Stimulated activated naive B cell treated with anti-CD40 and anti-IgM and Interleukin-4, amounts not matched to agents 10 μg/mL and 1 μg/mL and 100 μg/mL, for 72 hours (primary cell): ENCODE measurements at places on chromosomes 11 and 22.

GRCh38 chr11:67439321-67440228 is 2.1 kb upstream of the PTPRCAP start:
- DNase-seq, result no peak

- no peak for DNase-seq
Observed at GRCh38 chr11:15624701-15625100, 510.0 kb downstream of the INSC start.

- no peak for DNase-seq
Observed at GRCh38 chr11:108662700-108663099, 2.2 kb upstream of the DDX10 start.

DNA sequence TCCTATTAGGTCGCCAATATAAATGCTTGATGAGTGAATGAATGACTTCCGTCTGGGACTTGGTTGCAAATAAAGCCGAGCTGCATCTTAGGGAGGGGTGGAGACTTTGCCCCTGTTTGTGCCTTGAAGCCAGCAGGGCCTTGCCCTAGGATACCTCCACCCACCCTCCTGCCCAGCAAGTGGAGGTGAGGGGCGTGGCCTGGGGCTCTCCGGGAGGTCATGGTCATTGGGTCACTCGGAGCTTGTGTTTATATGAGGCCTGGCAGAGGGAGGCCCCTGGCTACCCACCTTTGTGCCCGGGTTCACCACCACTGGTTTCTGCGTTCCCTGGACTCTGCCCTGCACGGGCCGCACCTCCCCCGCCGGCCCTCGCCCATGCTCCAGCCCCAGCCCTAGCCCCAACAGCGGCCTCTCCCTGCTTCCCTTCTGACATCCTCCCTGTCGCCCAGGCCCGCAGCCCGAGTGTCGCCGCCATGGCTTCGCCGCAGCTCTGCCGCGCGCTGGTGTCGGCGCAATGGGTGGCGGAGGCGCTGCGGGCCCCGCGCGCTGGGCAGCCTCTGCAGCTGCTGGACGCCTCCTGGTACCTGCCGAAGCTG is 4.3 kb downstream of the MPST start:
- no peak for DNase-seq

DNA sequence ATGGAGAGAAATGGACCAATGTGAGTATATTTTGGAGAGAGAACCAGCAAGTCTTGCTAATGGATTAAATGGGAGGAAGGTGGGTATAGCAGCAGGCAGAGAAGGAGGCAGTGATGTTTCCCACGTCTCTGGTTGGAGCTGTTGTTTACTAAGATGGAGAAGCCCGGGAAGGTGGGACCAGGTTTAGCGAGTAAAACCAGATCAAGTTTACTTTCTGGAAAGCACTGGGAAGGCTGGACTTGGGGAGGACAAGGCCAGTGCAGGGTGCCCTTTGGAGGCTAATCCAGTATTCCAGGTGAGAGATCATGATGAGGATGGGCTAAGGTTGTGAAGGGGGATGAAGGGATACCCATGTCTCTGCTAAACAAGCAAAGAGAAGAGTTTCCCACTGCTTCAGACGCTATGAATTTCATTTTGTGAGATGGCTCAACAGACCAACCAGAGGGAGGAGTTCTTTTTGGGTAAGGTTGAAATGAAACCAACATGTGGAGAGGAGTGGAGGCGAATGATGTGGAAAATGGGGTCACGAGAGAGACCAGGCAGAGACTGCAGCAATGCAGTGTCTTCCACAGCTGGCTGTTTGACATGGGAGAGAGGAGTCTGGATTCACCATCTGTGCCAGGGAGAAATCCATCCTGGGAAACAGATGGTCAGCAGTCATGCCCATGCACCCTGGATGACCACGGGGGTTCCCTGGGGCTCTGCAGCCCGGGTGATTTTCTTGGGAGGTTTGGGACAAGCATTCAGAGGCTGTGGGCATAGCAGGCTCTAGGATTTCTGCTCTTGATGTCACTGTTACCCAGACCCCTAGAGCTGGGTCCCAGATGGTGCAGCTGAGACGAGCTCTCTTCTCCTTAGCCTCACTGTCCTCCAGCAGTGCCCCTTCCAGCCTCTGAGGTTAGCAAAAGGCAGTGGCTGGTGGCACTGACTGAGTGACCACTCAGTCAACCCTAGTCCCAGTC is 24.9 kb downstream of the COMMD9 start:
- DNase-seq, result no peak

DNA sequence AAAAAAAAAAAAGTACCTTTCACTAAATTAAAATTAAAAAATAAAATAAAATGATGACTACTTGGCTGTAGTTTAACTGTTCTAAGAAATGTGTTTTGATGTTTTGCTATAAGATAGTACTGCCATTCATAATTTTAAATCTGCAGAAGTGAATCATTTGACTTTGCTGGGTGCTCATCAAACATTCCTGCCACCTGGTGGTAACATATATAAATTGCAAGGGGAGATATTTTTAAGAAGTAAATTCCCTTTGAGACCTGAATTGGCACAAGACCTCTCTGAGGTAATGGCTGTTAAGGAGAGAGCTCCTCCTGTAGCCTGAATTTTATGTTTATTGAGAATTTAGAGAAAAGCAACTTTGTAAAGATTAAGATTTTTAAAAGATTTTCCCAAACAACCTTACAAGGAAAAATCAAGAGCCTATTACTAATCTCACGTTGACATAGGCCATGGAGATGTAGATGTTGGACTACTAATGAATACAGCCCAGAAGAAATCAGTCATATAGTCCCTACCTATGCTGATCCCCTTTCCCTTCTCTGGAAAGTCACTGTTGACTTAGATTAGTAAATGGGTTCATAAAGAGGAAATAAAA is 11.9 kb upstream of the NARS2 start:
- no peak for DNase-seq

DNA sequence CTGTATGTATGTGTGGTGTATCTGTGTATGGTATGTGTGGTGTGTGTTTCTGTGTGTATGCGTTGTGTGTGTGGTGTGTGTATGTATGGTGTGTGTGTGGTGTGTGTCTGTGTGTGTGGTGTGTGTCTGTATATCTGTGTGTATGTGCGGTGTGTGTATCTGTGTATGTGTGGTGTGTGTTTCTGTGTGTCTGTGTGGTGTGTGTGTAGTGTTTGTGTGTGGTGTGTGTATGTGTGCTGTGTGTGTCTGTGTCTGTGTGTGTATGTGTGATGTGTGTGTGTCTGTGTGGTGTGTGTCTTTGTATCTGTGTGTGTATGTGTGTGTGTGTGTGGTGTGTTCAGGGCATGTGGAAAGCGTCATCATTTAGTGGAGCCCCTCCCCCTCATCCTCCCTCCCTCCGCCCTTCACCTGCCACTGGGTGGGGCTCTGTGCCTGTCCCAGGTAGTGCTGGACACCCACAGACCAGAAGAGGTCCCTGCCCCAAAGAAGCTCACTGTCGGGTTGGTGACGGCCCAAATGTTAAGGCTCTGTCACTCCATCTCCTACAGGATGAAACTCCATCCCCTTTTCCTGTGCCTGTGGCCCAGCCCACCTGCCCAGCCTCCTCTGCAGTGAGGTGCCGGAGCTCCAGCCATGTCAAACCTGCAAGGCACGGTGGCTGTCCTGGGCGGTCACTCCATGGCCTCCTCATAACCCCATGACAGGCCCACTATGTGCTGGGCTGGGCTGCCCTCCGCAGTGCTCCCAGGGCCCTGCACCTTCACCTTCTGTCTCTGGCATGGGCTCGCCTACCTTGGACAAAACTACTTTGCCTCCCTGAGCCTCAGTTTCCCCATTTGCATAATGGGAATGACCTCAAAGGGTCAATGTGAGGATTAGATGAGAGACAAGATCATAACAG is 23.4 kb upstream of the SHISAL1 start:
- DNase-seq, result no peak

GRCh38 chr22:37137903-37138665 is 11.6 kb downstream of the IL2RB start:
- no peak for DNase-seq

DNA sequence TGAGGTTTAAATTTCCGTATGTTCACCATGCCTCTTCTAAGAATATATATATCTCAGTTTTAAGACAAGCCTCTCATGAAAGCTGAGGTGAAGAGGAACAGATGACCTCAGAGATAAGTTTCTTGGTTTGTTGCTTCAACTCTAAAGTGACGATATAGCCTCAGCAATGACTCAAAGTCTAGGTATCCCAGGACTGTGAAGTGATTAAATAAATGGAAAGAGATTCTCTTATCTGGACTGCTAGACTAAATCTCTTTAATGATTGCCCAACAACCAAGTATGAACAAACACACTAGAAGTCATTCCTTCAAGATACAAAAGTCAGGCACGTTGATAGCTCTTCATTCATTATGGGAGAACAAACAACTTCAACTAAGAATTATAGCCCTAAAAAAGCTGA is 15.3 kb downstream of the CADM1 start:
- no peak for DNase-seq

DNA sequence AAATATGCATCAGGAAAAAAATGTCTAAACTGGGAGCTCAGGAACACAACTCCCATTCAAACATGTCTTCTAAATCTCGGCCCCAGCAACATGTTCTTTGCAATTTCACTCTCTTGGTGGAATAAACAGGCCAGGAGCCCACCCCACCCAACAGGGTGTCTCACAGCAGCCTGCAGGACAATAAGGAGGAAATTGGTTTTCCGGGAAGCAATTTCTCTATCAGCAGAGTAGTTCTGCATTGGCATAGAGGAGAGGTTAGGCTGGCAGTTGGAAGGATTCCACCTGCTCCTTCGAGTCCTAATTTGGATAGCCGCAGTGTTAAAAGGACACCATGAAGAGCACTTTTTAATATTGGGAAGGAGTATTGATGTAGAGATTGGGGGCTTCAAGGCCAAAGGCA is 55.9 kb upstream of the BARX2 start:
- DNase-seq, result no peak

DNA sequence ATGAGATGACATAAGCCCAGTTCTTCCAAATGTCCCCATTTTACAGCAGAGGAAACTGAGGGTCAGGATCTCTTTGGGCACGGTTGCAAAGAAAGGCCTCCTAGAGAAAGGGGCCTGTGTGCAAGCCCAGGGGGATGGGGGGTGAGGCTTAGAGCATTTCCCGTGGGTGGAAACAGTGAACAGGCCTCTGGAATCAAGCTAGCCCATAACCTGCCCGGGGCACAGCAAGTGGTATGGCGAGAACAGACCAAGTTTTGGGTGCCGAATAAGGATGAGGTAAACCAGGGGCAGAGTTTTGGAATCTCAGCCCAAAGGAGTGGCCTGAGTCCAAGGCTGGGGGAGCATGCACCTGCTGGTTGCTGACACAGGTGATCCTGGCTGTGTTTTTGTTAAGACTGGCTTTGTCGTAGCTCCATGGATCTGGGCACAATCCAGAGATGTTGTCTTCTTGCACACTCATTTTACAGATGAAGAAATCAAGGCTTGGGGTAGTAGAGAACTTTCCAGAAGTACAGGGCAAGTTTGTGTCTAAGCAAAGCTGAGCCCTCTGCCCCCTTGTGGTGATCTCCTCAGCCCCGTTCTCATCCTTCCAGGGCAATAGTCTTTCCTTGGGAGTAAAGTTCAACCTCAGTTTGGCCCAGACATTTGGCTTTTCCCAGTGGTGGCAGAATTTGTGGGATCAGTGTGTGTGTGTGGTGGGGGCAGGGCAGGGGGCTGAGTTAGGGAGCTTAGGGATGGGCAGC is 53.5 kb upstream of the MYEOV start:
- no peak for DNase-seq

GRCh38 chr11:66012946-66013761 is 1.3 kb downstream of the CST6 start:
- DNase-seq, result no peak

- no peak for DNase-seq
Observed at GRCh38 chr11:113015098-113015455, 53.9 kb downstream of the NCAM1 start.

DNA sequence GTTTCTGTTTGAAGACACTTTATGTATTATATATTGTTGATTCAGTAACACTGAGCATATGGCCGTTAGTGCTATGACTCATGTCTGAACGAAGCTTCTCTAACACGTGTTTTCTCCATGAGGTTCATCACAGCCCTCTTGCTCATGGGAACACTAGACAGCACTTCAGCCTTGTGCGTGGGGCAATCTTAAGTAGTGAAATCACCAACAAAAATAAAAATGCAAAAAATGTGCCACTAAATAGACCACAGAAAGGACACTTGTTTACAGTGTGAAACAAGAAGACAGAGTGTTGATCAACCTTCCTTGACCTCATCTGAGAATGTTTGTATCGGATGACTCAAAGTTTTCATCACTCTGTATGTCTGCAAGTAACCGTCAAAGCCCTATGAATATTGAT is 94.5 kb downstream of the FDX1 start:
- no peak for DNase-seq

- no peak for DNase-seq
Observed at GRCh38 chr11:45150301-45150700, 3.9 kb downstream of the PRDM11 start.

- DNase-seq, result no peak
Observed at GRCh38 chr22:30047364-30047738, 32.9 kb upstream of the HORMAD2 start.

DNA sequence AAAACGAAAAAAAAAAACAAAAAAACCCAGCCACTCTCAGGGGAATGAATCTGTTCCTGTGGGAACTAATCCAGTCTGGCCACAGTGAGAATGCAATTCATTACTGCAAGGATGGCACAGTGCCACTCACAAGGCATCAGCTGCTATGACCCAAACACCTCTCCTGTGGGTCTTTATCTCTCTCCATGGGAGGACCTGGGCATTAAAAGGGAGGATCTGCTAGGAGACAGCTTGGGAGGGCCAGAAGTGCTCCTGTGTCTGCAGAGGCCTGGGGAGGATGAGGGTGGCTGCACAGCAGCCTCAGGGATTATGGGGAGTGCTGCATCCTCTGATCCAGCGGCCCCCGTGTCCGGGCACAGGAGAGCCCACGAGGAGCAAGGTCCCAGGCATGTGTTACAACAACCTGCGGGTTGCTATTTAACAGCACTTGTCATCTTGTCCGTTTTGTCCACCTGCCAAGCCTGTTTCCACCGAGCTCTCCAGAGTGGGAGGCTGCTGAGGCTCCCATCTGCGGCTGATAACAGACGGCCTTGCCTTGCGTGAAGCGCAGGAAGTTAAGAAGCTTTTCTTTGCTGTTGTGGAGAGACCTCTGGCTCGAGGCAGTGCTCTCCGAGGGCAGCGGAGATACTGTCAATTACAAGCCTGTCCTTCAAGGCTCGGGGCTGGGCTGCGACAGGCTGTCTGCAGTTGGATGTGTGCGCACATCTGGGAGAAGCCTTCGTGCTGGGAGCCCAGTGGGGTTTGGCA is 97.7 kb downstream of the NXPE2 start:
- DNase-seq, result no peak

- no peak for DNase-seq
Observed at GRCh38 chr11:86746514-86746913, 53.8 kb upstream of the PRSS23 start.

DNA sequence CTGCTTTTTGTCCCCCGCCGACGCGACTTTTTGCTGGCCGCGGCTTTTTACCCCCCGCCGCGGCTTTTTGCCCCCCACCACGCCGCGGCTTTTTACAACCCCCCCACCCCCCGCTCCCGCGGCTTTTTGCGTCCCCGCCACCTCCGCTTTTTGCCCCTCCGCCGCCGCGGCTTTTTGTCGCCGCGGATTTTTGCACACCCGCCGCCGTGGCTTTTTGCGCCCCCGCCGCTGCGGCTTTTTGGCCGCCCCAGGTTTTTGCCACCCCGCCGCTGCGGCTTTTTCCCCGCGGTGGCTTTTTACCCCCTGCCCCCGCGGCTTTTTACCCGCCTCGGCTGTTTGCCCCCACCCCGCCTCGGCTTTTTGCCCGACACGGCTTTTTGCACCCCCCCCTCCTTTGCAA is 205.5 kb downstream of the CCT8L2 start:
- no peak for DNase-seq
